GOT3 (cell line): ENCODE measurements at places on chromosomes 5 and 9.

GRCh38 chr9:136587145-136587943, 41.5 kb upstream of the NOTCH1 start:
- no peak for DNase-seq

DNA sequence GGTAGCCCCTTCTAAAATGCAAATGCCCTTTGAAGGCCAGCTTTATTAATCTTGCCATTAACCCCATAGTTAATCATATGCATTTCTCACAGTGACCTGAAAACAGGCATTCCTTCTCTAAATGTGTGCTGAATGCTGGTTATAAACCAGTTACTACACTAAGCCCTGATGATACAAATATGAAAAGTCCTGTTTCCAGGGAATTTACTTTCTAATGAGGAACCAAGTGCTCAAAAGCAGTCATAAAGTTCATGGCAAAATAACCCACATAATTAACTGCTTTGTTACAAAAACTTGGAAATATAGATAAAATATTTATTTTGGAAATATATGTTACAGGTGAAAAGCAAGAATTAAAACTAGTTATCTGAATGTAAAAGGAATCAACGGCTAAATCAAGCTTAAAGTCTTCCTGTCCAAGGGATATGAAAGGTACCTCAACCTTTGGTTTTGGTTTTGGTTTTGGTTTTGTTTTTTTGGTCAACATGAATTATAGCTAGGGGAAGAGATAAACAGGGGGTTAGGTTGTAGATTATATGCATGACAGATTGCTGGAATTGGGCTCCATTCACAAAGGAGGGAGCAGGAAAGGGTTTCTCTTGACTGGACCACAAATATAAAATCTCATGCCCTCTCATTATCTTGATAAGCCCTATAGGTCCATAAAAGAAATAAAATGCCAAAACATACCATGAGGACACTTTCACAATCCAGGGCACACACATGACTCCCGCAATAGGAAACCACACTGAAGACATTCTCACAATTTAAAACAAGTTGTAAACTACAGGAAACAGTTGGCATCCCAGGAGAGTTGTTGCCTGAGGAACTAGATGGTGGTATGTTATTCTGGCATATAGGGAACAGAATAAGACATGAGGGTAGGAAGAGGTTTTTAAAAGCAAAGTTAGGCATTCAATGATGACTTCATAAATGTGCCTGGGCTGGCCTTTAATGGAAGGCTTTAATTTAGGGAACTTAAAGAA, 46.7 kb upstream of the MACIR start:
- no peak for DNase-seq

- DNase-seq: no peak
These were observed 210.2 kb downstream of the FRMD3 start for GRCh38 chr9:83327750-83328622.

DNA sequence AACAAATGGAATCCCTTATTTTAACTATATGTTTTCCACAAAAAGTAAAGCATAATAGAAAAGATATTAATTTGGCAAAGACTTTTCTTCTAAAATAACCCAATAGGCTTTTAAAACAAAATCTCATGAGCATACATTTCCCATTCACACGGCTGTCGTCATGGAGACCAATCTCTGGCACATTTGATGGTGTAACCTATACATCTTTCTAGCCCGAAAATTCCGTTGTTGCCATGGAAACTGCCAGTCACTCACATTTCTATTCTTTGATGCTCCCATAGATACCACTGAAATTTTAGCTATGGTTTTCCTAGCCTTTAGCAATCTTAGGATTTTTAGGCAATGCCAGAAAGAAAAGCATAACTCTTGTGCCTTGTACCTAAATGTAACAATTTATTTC, 262.9 kb upstream of the TRPM3 start:
- no peak for DNase-seq

DNA sequence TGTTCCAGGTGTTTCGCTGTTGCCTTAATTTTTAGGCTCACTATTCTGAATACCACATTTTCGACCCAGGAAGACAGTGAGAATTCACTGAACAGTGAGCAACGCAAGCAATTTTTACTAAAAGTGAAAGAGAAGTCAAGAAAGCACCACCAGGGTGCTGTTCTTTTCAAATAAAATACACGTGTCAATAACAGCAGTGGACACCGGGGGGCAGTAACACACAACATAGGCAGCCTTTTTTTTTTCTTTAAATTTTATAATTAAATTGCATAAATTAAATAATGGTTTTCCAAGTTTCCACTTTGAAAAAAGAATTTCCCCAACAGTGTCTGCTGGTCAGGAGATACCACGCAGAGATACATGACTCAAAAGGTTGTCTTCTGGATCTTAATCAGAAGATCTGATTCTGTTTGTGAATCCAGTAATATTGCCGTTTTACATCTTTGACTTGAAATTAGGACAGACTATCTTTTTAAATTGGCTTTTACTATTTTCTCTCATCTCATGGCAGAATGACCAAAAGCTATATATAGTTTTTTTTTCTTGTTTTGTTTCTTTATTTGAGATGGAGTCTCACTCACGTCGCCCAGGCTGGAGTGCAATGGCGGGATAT, 47.1 kb upstream of the SH3GL2 start:
- DNase-seq: no peak

DNA sequence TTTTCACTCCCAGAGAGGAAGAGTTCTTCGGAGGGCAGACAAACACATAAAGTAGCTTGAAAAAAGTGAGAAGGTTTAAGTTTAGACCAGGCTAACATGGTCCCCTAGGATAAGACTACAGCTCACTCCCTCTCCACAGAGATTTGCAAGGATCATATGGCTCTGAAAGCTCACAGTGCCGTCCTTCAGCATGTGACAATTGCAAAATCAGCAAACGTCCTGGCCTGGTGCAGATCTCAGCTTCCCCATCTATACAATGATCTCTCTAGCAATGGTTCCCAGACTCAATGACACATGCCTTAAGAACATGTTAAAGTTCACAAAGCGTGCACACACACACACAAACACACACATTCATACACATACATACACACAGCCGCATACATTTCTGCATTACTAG, 327.6 kb downstream of the ACTL7B start:
- DNase-seq: no peak
